ENCODE measurements at places on chromosomes 5 and 9.

GRCh38 chr9:107675351-107676259, 186.0 kb upstream of the KLF4 start:
- no peak for DNase-seq

GRCh38 chr9:138053996-138054752, 176.6 kb downstream of the CACNA1B start:
- DNase-seq: no peak

- DNase-seq: no peak
Measured at GRCh38 chr9:112447283-112447761, 39.3 kb upstream of the KIAA1958 start.

GRCh38 chr5:154444556-154445421, 1.0 kb upstream of the SAP30L start:
- DNase-seq: peak; percentile 8

DNA sequence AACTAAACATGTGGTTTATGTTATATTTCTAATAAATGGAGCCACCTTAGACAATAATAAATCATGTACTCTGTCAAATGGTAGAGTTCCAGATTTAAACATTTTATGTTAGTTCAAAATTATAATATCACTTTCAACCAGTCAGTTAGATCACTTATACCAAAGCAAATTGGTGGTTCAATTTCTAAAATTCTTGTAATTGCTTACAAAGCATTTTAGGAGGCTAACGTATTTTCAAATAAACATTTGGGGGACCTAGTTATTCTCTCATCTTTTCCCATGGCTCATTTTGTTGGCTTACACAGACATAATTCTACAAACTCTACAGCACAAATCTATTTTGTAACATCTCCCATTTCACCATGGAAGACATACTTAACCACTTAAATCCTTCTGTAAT, 39.9 kb downstream of the EDIL3 start:
- no peak for DNase-seq

DNA sequence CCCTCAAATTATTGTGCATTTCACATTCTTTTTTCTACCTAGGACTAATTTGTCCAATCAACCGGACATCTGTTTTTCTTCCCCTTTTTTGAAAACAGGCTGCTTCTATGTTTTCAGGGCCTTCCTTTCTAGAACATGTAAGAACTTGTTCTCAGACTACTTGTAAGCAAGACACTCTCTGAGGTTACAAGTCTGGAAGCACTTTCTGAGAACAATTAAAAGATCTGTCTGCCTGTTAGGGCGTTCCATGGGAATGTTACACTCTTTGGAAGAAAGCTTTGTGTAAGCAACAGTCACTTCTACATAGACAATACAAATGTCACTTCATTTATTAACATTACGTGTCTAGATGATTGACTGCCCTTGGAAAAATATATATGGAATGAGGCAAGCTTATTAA, 50.9 kb upstream of the HSPB3 start:
- DNase-seq: no peak

DNA sequence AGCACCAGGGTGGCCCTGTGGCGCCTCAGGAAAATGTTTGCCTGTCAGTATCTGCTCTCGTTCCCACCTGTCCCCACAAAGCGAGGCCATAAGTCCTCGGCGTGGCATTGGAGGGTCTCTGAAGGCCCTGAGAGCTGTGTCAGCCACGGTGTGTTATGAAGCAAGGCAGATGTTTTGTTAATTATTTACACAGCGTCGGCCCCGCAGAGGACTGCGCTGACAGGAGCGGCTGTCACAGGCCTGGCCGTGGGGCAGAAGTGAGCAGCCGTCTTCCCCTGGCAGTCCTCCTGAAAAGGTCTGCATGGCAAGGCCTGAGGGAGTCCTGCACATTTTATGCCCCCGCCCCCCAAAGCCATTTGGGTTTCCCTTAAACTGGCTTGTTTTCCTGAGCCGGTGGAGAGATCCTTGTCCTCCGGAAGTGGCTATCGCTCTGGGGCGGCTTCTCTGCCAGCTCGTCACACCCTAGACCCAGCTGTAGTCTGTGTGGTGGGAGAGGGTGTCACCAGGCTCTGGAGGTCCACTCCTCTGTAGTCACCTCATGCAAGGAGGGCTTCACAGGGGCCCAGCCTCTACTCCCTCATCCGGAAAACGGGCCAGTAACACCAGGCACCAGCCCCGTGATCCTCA, 6.2 kb downstream of the NEK6 start:
- no peak for DNase-seq

DNA sequence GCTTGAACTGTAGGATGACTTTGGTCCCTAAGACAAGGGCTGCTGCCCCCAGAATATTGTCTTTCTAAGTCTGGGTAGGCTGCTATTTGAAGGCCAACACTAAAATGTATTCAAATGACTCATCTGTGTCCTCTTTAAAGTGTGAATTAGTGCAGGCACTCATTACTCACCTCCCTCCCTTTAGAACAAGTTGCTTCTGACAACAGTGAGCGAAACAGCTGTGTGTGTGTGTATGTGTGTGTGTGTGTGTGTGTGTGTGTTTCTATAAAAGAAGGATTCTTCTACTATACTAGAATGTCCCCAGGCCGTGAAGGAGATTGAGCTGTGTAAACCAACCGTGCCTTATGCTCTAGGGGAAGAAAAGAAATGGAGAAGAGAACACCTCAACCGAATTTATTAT, 1337.2 kb downstream of the PTPRD start:
- DNase-seq: no peak

DNA sequence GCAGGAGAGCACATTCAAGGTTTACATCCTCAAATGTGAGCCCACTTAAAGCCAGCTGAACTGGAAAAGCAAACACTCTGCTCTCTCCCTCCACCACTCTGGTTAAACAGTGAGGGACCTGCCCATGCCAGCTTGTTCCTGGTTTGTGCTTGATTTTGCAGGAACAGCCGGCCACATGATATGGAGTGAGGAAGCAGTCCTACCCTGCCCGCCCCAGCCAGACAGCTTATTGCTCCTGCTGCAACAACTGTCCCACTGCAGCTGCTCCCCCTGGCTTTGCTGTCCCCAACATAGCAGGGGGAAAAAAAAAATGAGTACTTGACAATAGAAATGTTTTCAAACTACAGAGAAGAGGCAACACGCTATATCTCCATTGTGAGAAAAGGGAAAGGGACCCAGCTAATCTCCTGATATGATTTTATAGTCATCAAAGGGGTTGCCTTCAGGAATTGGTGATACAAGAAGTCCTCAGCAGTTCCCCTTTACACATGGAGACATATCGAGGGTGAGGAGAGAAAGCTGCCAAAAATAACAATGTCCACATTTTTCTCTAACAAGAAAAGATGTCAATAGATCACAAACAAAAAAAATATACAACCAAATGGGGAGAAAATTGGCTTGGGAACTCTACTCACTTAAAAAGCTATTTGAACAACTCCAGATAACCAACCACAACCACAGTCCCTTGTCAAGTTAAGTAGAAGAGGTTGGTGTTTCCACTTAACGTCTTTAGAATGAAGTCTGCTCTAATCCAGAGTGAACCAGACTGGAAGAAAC, 4.6 kb downstream of the MYO10 start:
- no peak for DNase-seq

DNA sequence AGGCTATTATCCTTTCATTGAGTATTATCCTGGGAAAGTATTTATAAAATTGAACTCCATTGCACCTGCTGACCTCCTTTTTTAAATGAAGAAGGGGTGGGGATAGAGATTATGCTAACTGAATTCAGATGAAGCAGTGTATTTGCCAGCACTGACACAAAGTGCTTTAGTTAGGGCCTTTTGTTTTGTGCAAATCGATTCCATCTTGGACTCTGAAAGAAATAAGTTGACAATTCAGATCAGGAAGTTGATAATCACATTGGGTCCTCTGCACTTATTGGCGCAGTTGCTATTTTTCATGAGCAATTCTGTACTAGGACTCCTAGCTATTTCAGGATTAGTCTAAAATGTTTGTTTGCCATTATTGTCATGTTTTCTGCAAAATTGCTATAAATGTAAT, 101.6 kb upstream of the FSD1L start:
- no peak for DNase-seq

- no peak for DNase-seq
Measured at GRCh38 chr5:167571824-167572223, 719.6 kb upstream of the WWC1 start.

- no peak for DNase-seq
Measured at GRCh38 chr9:107929443-107929842, 439.9 kb upstream of the KLF4 start.

GRCh38 chr9:133861086-133861485, 122.9 kb upstream of the SARDH start:
- DNase-seq: no peak

DNA sequence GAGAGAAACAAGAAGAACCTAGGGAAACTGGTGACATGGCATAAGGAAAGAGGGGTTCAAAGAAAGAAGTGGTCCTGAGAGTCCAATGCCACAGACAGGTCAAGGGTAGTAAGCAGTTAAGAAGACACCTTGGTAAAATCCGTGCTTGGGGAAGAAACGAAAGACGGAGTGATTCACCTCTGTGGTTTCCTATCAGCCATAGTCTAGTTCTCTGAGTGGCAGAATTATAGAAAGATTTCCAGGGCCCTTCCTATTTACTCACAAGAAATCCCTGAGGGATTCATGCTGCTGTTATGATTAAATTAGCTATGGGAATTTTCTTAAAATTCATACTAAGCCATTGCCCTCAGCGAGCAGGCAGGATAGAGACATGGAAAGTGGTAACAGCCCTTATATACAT, 31.7 kb downstream of the IL33 start:
- no peak for DNase-seq

GRCh38 chr9:79268806-79269205, 303.0 kb upstream of the TLE4 start:
- no peak for DNase-seq

DNA sequence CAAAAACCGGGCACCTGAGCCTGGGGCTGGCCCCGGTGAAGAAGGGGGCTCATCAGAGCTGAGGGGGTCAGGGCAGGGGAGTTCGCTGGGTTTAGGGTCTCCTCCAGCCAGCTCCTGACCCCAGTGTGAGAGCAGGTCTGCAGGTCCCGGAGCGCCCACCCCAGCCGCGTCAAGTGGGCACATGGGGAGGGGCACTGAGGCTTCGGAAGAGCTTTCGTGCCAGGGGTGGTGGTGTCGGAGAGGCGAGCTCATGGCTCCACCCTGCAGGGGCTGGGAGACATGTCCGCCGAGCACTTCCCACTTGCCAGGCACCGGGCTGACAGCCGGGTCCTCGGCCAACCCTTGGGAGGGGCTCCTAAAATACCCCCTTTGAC, 13.2 kb downstream of the VAV2 start:
- no peak for DNase-seq

DNA sequence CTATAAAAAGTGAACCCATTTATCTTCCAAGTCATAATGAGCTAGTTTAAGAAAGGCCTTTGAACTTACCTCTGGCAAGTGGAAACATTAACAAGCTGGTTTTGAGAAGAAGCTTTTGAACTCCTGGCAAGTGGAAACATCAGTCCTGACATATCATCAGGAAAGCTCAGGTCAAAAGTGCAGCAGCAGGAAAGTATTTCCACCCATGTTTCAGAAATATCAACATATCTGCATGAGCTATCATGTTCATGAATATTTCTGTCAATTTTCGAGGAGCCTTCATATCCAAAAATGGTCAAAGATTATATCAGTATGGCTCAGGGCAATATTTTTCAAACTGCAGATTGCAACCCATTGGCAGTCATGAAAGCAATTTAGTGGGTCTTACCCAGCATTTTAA, 133.9 kb downstream of the PLK2 start:
- no peak for DNase-seq

DNA sequence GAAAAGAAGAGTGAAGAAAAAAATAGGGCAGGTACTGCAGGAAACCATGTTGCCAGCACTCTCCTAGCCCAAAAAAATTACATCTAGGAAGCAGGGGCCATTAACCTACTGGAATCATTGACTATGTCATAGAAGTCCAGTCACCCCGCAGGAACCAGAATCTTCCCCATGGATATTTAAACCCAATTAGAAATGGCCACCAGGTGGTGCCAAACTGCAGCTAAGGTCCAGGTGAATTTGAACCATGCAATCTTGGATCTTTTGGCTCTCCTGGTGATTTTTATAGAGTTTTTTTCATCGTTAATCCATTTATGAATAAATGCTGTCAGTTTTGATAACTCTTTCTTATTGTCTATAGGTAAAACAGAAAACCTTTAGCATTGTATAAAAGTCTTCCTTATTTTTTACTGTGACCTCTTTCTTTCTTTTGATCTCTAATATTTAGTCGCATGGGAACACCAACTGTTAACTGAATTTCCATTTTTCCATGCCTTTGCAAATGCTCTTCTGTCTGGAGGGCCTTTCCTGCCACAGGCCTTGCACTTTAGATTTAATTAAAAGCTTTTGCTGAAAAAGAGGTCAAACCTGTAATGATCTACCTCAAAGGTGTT, 147.5 kb upstream of the FGF10 start:
- DNase-seq: no peak

DNA sequence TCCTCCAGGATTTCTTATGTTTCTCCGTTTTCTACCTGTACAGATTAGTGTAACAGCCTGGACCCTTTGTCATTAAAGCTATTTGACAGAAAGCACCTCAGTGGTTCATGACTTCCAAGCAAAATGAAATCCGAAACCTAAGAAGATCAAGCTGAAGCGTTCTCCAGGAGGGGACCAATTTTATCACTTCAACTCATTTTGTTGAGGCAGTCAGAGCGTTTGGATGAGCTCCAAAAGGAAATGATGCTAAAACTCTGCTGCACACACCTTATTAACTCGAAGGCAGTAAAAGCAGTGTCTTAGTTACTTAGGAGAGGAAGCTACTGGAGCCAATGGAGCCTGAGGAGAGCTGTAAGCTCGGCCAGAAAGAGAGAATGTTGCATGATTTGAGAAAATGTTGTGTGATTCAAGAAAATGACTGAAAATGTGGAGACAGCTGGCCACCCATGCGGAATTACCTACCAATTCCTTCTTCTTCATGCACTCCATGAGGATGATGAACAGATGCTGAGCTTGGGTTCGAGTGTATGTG, 346.7 kb upstream of the KLF9 start:
- DNase-seq: no peak

DNA sequence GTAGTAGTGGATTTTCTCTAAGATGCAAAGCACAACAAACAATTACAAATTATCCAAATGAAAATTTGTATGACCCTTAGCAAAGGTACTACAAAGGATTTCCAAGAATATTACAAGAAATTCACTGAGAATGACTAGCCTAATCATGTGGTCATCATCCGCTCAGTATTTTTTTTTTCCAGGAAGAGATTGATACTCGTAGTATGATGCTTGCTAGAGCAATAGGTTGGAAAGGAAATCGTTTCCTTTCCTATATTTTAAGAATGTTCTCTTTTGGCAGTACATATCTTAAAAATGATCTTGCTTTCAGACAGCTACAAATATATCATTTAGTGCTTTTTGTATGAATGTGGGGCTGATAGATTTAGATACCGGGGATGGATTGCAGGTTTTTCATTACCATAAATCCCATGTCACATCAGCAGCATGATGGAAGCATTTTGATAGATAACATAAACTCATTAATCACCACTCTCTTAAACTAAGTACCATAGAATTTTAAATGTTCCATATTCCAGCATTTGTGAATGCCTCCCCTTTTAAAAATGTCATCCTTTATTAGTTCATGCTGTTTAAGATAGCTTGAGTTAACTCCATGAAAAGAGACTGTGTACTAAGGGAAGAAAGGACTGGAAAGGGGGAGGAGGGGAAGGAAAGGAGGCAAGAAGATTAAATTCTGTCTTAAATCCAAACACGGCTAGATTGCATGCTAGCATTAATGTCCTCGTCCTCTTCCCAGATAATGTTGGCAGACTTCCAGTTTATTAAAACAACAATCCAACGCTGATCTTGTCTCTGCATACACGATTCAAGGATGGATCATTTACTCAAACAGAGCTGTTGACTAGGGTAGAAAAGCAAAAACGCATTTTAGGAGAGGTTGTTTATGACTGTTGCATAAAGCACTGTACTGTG, 311.7 kb upstream of the ZNF608 start:
- DNase-seq: no peak

- no peak for DNase-seq
Measured at GRCh38 chr9:105355781-105356180, 92.1 kb upstream of the FSD1L start.

All from effector CD4-positive, alpha-beta T cell (primary cell).